Brain (organoid and tissue), 16 donors: ENCODE measurements at places on chromosomes 1 and 21.

DNA sequence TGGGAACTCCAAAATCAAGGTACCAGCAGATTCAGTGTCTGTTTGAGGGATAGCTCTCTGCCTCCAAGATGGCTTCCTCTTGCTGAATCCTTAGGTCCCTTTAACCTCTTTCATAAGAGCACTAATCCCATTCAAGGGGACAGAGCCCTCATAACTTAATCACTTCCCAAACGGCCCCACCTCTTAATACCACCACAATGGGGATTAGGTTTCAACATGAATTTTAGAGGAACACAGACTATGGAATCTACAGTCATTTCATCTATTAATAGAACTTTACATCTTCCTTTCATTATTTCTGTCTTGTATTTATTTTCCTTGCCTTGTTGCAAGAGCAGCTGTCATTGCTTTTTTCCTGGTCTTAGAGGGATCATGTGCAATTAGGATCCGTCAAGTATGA lies 30.3 kb downstream of the HOOK1 start:
- DNase-seq, result no peak

DNA sequence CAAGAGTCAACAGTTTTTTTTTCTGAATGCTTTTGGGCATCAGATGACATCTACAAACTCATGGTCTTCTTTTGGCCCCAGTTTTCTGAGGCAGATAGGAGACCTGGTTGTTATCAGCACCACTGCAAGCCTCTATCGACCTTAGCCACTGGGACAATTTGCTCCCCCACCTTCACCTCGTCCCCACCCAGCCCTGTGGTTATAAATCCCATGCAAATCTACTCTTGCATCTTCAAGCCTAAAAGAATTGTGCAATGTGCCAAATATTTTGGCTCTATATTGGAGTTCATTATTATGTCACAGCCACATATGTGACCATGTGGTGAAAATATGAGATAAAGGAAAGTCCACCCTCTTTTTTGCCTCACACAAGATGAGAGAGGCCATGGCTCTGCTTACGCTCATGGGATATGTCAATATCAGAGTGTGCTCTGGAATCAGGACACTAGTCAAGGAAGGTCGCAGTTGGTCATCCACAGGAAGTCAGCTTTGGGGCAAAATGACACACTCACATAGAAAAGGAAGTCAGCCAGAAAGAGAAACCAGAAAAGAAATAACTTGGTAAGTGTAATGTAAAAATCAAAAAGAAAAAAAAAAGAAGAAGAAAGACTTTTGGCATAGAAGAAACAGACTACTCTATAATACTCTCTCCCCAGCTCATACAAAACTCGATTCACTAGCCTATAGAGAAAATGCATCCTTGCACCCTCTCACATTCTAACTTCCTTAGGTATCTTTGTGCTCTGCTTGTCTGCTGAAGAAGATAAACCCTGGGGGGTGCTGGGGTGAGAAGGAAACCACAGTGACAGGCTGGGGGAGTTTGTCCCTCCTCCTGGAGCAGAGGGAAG lies 21.2 kb downstream of the SLC30A10 start:
- DNase-seq, result no peak

GRCh38 chr1:184152434-184152898 lies 100.9 kb downstream of the TSEN15 start:
- DNase-seq, result peak; percentile 80

- no peak for DNase-seq
These were observed 95.1 kb upstream of the SLC45A1 start for GRCh38 chr1:8222789-8223188.

DNA sequence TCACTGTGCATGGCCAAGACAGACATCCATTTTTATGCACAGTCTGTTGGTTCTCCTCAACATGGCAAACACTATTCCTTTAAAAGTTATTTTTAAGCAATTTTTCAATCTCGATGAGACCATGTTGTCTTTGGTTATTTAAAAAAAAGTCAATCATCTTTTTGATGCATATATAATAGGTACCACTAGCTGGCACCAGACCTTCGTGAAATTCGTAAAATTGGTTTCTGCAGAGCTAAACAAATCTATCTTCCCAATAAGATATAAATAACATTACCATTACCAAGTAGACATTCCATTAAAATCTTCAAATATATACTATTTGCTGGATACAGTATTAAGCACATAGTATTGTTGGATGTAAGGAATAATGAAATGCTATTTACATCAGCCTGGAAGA lies 220.0 kb upstream of the GREM2 start:
- peak; percentile 56 for DNase-seq

DNA sequence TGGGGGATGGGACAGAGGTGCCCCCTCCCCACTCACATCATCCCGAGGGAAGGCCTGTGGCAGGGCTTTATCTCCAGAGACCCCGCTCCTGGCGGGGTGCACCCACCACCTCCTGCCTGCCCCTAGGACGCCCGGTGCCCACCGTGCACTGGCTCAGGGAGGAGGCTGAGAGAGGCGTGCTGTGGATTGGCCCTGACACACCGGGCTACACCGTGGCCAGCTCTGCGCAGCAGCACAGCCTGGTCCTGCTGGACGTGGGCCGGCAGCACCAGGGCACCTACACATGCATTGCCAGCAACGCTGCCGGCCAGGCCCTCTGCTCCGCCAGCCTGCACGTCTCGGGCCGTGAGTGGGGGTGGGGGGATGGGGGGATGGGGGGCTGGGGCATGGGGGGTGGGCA lies 71.7 kb downstream of the TRIM11 start:
- no peak for DNase-seq

DNA sequence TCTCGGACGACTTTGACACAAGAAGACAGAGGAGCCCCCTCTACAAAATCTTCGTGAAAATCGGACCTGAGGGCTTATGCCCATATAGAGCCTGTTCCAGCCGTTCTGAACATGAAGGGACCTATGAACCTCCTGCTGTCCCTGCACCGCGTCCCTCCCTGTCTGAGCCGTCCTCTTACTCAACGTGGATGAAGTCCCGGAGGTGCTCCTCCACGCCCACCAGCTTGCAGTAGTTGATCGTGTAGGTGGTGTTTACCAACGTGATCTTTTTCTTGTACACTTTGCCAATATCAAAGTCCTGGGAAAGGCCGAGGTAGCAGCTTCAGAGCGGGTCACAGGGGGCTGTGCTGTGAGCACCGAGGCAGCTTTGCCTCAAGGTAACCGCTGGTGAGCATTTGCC lies 40.0 kb downstream of the CFAP74 start:
- DNase-seq, result no peak

DNA sequence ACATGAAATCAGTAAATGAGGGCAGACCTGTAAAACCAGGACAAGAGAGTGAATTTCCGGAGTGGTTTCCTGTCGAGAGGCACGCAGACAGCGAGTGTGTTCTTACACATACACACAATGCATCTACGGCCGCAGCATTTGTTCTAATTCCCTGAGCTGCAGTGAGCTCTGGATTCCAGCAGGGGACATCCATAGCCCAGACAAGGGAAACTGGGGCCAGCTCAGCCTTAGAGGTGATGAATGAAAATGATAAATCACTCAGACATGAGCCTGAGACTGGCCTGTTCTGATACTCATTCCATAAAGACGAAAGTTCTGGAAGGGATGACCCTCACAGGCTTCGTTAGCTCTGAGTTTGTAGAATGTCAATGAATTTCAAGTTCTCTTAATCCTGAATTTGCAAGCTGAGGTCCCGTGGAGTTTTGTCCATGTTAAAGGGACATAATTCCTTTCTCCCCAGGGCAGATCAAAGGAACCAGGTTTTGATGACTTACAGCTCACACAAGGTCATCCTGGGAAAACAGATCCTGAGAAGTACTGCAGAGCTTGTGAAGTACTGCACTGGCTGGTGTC lies 207.9 kb upstream of the C1orf87 start:
- peak; percentile 94 for DNase-seq

- no peak for DNase-seq
These were observed 42.8 kb downstream of the SMG7 start for GRCh38 chr1:183515002-183515689.

- peak; percentile 58 for DNase-seq
These were observed 91.1 kb upstream of the RAB3GAP2 start for GRCh38 chr1:220363196-220363837.

- no peak for DNase-seq
These were observed 107.0 kb downstream of the CTH start for GRCh38 chr1:70518106-70518505.

DNA sequence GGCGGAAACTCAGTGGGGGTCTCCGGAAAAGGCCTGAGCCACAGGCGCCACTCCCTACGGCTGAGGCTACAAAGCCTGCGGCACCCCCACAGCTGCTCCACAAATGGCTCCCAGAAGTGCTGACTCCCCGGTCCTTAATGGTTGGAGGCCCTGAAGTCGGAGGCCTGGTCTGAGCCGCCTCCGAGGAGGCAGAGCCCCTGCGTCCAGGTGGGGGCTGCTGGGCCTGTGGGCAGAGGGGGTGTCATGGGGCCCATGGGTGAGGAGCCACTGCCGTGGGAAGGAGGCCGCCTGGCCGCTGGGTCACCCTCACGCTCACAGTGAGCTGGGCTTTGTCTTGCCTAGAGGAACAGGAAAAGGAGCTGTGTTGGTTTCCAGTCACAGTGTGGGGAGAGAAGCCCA lies 12.4 kb upstream of the COL18A1 start:
- no peak for DNase-seq

- DNase-seq, result peak; percentile 14
These were observed 1.2 kb upstream of the CCDC28B start for GRCh38 chr1:32199043-32199716.

- DNase-seq, result no peak
These were observed 147.0 kb upstream of the COA6 start for GRCh38 chr1:234226113-234226818.

DNA sequence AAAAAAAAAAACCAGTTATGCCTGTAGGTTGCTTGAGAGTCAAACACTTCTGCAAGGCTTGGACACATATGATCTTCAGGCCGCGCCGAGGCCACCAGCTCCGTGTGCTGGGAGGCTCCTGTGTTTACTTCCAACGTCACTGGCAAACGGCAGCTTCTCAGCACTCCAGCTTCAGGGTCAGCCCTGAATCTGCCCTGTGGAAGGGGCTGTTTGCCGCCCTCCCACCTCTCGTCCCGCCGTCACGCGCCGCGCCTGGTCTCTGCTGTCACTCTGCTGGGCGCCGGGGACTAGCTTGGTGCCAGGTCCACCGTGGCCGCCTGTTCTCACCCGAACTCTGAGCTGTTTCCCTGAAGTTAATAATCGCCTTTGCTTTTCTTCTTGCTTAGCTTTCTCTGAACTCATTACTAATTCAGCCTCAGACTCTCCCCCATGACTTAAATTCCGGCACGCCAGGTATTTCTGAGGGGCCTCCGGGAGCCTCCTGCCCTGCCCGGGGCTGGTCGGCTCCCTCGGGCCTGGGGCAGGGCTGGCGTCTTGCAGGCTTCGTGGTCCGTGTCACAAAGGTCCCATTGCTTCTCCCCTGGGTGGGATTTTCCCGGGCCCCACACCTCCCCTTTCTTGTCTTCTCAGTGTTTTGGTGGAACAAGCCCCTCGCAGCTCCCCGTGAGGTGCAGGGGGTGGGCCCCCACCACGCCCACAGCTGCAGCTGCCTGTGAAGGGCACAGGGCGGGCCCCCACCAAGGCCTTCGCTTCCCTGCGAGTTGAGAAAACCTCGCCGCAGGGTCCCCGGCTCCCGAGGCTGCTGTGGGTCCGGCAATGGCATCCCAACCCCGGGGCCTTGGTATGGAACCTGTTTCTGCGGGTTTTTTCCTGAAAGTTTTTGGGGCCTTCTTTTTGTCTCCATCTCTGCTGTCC lies 14.6 kb upstream of the C1orf159 start:
- no peak for DNase-seq

GRCh38 chr1:117656202-117656641 lies 50.4 kb downstream of the TENT5C start:
- no peak for DNase-seq

DNA sequence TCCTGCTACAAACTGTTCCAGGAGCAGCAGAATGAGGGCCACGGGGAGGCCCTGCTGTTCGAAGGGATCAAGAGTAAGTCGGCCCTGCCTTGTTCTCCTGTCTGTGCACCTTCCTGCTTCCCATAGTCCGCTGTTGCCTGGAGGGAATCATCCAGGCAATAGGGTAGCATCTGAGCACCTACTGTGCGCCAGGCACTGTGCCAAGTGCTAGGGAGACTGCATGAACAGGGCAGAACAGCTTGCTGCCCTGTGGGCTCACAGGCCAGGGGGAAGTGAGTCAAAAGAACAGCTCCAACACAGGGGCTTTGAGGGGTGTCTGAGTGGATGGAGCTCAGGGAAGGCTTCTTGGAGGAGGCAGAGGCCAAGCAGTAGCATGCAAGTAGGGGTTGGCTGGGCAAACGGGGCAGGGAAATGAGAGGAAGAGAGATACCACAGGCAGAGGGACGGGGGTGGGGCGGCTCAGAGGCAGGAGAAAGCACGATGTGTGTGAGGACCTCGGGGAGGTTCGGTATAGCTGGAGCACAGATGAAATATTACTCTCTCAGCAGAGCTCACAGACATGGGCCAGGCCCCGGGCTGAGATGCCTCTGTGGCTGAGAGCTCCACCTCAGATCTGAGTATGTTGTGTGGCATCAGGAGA lies 15.5 kb upstream of the PADI6 start:
- DNase-seq, result no peak

- no peak for DNase-seq
These were observed 75.2 kb downstream of the LMX1A start for GRCh38 chr1:165281207-165281901.

- no peak for DNase-seq
These were observed 21.7 kb downstream of the DOP1B start for GRCh38 chr21:36178349-36178748.

DNA sequence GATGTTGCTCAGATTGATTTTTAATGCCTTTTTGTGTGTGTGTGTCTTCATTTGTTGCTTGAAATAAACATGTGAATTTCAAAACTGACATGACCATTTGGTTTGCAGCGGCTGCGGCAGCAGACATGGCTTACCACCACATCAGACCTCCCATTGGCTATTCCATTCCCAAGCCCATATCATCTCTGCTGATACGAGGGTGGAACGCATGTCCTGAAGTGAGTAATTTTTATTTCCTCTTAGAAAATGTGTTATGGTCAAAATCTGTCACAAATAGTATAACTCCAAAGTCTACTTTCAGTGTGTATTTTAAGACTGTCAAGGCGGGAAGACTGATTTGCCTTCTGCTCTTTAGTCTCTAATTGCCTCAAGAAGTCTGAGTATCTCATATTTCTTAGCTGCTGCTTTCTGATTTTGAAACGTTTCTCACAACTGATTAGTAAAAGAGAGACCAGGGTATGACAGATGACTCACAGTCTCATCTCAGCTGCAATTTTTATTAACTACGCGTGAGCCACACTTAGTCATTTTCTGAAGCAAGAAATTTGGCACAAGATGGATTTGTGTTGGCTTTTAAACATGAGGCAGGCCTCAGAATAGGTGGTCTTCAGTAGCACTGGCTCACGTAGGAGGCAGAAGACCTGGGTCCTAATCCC lies 49.0 kb downstream of the LRRC53 start:
- DNase-seq, result no peak
